Right cardiac atrium (tissue), 5 donors: ENCODE measurements at places on chromosomes 1 and 21. TPM values are rescaled to one million over a fixed set of nuclear protein-coding genes. Genes with fewer than 3 reads are reported as not detected.

GRCh38 chr1:107670397-107671040 is 294.5 kb downstream of the VAV3 start:
- no peak for DNase-seq

DNA sequence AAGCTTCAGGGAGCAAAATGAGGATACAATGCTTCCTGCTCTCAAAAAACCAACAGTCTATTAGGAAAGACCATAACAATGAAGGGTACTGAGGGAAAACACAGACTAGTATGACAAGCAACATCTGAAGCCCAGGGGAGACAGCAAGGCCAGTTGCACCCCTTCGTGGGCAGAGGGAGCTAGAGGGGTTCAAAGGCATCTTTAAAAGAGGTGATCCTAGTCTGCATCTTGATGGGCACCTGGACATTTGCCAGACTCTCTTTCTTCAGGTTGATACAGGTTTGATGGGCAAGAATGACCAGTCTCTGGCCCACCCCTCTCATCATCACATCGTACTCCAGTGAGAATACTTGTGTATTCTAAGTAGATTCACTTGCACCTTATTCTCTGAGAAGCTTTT is 177.7 kb downstream of the VAV3 start:
- no peak for DNase-seq

DNA sequence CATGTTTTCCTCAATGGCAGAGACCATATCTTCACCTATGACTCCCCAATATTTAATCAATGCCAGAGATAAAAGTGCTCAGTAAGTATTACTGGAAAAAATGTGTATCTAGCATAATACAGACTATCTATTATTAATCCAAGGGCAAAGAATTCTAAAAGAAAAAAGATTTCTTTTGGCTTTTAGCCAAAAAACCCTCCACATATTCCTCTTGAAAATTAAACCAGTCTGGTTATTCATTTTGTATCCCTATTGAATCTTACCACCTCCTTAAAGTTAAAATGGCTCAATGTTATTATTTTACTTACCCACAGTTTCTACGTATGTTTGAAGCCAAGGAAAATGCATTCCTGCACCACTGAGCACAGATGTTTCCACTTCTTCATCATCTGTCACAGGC is 1.6 kb downstream of the TAF1A start:
- no peak for DNase-seq

DNA sequence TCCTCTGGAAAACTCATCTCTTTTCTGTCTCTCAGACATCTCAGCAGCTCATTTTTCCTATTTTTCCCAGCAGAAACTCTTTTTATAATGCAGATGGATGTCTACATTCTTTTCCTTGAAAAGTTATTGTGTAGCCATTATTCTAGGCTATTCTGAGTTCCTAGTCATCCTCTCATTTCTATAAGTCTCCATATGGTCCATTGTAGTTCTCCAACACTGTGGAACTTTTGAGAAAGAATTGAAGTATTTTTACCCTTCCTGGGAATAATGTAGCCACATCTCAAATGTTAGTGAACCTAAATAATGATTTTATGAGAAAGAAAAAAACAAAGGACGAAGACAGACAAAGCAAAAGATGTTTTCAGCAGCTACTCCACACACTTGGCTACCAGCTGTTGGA is 26.4 kb upstream of the GPR25 start:
- no peak for DNase-seq

DNA sequence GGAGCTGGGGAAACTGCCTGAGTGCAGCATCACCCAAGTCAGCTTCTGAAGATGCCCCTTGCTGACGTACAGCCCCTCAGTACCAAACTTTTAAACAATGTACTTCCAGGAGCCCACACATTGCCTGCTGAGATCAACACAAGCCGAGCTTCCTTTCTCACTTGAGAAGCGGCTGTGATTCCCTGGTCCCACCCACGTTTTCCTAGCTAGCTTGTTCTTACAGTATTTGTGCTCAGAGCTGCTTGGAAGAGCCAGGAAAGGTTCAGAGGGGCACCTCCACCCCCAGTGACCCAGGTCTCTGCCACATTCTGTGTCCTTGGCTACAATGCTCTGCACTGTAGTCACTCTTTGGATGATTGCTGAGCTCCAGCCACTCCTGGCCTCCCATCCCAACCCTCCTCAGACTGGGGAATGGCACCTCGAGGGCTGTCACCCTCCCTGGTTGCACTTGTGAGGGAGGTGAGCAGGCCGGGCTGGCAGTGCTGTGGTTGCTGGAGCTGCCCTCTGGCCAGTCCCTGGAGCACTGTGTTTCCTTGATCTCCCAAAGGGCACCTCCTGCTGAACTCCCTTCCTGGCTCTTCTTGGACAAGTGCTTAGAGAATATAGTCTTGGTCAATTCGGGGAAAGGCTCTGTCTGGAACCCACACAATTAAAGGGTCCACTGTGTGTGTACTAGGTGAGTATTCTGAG is 355.1 kb downstream of the AJAP1 start:
- DNase-seq = no peak

DNA sequence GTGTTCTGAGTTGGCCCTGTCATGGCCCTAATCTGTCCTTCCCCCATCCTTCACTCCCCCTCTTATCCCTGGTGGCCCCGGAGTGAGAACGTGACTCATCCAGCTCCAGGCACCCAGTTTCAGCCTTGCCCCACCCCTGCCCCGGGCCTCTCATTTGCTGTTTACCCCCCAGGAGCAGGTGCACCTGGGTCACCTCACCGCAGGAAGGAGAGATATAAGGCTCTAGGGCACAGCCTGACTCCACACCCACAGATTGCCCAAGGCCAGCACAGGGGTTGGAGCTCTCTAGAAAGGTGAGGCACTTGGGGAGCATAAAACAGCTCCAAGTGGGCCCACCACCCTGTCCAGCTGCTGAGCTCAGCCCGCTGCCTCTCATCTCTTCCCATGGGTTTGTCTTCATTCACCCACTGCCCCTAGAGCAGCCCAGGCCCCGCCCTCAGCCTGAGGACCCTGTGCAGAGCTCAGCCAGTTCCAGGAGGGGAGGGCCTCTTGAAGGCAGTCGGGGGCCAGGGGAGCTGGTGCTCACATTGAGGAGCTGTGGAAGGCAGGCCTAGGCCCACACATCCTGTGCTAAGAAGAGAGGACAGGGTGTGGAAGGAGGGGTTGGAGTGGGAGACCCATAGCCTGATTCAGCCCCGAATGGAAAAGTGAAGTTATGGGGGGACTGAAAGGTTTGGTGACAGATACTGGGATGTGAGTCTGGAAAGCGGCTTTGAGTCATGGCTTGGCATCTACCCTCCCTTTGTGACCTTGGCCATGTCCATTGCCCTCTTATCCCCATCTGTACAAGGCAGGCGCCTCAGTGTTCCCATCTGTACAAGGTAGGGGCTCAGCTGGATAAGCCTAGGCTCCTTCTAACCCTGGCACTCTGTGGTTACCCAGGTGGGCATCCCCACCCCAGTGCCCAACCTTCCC is 16.1 kb upstream of the GPR37L1 start:
- DNase-seq = peak; percentile 18

DNA sequence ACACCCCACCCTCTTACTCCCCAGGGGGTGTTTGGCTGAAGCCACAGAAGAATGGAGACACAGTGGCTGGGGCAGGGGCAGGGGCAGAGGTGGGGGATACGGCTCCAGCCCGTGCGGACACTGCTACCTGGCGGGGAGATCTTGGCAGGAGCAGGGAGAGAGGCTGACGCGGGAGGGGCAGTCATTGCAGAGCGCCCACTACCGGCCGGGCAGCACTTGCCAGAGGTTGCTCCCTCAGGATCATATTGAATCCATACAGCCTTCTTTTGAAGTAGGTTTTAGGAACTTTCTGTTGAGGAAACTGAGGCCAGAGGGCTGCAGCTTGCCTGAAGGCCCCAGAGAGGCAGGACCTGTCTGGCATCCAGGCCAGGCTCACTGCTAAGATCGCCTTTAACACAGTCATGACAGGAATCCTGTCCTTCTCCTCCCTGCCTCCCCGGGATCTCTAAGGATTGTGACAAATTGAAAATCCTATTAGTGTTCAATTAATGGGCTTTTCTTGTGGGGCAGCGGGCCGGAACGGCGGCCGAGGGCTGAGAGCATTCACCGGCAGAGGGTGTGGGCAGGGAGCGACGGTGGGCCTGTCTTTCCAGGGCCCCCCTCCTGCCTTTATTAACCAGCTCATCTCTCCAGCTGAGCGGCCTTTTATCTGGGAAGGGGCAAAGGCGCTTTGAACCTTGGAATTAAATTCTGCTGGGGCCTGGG is 65.5 kb upstream of the WNT4 start:
- DNase-seq = no peak

- DNase-seq = no peak
These were observed 99.5 kb downstream of the TGFB2 start for GRCh38 chr1:218444588-218444987.

DNA sequence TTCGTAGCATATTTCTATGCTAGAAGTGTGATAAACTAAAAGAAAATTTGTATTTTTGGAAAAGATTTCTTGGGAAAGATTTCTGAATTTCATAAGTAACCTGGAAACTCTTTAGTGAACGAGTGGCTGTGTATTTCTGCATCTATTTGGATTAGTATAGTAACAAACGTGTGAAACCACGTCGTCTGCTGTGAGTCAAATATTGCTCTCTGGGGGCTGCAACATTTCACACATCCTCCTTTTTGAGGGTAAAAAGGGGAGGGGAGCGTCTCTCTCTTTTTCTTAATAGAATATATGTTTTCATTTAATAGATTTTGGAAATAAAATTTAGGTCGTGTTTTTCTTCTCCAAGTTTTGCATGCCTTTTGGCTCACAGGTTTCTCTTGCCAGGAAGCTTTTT is 44.8 kb downstream of the LHX9 start:
- DNase-seq = no peak

DNA sequence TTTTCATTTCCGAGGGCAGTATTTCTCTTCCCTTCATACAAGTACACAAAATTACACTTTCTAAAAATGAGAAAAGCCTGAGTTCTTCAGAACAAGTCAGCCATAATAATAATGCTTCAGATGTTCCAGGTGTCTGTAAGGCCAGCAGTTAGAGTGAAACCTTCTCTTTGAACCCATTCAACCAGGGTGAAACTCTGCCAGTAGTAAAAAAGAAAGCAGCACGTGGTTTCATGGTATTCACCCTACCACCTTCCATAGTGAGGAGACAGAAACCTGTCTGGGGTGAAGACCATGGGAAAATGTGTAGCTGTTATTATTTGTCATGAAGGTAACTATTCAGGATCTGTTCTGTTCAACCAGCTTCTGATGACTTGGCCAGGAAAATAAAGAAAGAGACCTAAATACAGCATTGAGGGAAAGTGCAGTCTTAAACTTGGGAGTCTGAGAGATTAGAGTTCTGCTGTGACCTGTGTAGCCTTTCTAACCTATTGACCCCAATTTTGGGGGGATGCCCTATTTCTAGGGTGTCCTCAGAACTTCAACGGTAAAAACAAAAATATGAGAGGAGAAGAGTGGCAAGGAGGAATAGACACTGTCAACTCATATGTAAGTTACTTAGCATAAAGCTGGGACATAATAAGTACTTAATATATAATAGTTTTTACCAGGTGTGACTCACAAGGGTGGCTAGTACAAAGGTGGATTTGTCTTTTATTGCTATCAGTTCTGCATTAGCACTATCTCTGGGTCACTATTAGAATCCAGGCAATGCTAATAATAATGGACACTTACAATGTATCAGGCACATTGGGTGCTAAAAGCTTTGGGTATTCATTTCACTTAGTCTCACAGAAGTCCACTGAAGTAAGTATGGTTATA is 70.0 kb upstream of the TNFSF4 start:
- DNase-seq = no peak

- DNase-seq = no peak
These were observed 16.1 kb downstream of the DIPK1A start for GRCh38 chr1:92944901-92945747.

DNA sequence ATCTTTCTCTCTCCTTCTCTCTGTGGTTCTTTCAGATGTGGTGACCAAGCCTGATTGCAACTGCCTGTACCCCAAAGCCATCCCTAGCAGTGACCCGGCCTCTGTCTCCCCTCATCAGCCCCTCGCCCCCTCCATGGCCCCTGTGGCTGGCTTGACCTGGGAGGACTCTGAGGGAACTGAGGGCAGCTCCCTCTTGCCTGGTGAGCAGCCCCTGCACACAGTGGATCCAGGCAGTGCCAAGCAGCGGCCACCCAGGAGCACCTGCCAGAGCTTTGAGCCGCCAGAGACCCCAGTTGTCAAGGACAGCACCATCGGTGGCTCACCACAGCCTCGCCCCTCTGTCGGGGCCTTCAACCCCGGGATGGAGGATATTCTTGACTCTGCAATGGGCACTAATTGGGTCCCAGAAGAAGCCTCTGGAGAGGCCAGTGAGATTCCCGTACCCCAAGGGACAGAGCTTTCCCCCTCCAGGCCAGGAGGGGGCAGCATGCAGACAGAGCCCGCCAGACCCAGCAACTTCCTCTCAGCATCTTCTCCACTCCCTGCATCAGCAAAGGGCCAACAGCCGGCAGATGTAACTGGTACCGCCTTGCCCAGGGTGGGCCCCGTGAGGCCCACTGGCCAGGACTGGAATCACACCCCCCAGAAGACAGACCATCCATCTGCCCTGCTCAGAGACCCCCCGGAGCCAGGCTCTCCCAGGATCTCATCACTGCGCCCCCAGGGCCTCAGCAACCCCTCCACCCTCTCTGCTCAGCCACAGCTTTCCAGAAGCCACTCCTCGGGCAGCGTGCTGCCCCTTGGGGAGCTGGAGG is 12.7 kb downstream of the CSF1 start:
- DNase-seq = no peak

DNA sequence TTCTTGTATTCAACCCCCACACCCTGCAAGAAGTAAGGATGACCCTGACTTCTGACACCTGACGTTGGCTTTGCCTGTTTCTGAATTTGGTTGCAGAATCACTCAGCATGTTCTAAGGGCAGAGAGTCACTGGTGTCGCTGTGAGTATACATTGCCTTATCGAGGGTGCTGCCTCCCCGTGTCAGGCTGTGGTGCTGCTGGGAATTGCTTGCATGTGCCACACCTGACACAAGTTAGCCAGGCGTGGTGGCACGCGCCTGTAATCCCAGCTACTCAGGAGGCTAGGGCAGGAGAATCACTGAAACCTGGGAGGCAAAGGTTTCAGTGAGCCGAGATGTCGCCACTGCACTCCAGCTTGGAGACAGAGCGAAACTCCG is 45.9 kb downstream of the WDR4 start:
- DNase-seq = no peak

GRCh38 chr1:76086597-76086996 is 12.1 kb downstream of the ST6GALNAC3 start:
- DNase-seq = no peak

GRCh38 chr1:225435487-225435886 is 7.6 kb upstream of the LBR start:
- no peak for DNase-seq

- no peak for DNase-seq
These were observed 648 bp downstream of the ATP5PF start for GRCh38 chr21:25733859-25734653.

- peak; percentile 95 for DNase-seq
These were observed at the start of gene PIK3C2B for GRCh38 chr1:204494281-204495077. TSS of gene PIK3C2B (minus strand) at chr1:204494805. CDS start at chr1:204469802, 25,003 bp downstream.

The NR5A2 gene
- total RNA-seq = 0.54 TPM

The LGR6 gene
- total RNA-seq = 42.6 TPM

The PGLYRP4 gene
- not detected for total RNA-seq

The ADGRL2 gene
- 55.4 TPM for total RNA-seq

The AHDC1 gene
- 40.4 TPM for total RNA-seq

The NEK7 gene
- 168 TPM for total RNA-seq
